ENCODE measurements at places on chromosomes 5 and 9. TPM values are rescaled to one million over a fixed set of nuclear protein-coding genes. Genes with fewer than 3 reads are reported as not detected.

Gene LRRC70
- total RNA-seq = 1.2 TPM

Gene EQTN
- total RNA-seq = not detected

Gene IL13
- total RNA-seq = not detected

Gene SLC4A9
- total RNA-seq = not detected

Gene SPATA31D3
- not detected for total RNA-seq

Gene WNK2
- 222 TPM for total RNA-seq

Gene RNF180
- total RNA-seq = 12.4 TPM

Gene BARHL1
- not detected for total RNA-seq

Gene DBH
- total RNA-seq = not detected

Gene ANKRD34B
- not detected for total RNA-seq

Gene IFNK
- total RNA-seq = not detected

Gene GPR151
- not detected for total RNA-seq

Gene PCA3
- total RNA-seq = not detected

Gene C5orf52
- total RNA-seq = not detected

Gene BSPRY
- 0.24 TPM for total RNA-seq

Gene C9
- not detected for total RNA-seq

Measured in Right ventricle myocardium superior (tissue), 1 donor.